HS-27A (cell line): ENCODE measurements at places on chromosomes 1 and 21.

DNA sequence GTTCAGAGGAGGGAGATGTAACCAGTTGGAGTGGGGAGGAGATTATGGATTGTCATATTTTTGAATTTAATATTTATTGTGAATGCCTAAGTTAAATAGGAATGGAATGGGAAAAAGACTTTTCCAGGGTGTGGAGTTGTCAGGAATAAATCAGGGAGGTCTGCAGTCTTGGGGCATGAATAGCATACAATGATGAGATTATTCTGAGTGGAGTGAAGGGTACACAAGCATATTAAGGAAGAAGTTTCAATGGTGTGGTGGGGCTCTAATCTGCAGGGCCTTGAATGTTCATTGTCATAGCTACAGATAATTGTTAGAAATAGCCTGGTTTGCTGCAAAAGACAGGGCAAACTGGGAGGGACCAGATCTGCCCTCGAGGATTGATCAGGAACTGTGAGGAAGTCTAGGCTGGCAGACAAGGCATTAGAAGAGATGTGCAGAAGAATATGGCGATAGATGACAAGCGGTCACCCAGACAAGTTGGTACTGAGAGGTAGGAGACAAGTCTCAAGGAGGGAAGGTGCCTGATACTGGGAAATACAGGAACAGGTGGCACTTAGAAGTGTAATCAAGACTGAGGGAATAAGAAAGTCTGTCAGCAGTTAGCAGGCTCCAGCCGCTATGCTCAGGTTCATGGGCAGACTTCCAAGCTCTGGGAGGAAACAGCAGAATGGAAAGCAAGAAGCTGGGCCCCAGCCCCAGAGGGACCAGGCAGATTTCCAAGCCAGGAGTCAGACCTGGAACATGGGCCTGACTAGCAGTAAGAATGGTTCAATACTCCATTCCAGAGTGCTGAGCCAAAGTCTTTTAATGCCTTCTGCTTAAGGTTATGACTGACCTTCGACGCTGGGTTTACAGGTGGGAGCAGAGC lies 20.9 kb upstream of the RGL1 start:
- no peak for DNase-seq

GRCh38 chr1:235885655-235886262 lies 19.1 kb upstream of the LYST start:
- no peak for DNase-seq

DNA sequence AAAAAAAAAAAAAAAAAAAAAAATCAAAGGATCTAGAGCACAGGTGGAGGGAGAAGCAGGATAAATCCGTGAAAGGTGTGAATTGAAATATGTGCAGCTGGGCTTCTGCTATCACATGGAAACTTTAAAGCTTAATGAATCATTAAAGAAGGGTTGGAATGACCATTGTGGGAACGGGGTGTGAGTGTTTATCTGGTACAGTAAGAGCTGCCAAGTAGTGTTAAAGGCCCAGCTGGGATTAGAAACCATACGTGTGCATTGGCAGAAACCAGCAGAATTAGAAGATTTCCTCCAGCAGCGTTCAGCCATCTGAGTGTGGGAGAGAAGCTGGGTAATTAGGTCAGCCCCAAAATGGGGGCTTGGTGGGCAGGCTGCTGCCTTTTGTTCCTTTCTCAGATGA lies 13.5 kb downstream of the FALEC start:
- DNase-seq = no peak

- DNase-seq = peak; percentile 12
These were observed 274.5 kb downstream of the CTH start for GRCh38 chr1:70685300-70686286.

DNA sequence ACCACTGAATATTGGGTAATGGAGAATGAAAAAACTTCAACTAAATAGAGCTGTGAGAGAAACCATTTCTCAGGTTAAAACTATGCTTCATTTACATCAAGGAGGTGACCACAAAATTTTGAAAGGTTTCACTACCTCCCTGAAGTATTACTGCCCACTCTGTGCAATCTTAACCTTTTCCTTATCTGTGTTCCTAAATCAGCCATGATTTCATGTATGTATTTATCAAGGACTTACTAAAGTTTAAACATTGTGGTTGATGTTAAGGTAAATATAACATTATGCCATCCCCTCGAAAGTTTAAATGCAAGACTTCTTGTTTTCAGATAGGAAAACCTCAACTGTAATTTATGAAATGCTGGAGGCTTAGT lies 84.4 kb downstream of the CLEC20A start:
- DNase-seq = no peak

GRCh38 chr1:9013819-9014218 lies 12.4 kb downstream of the SLC2A7 start:
- DNase-seq = no peak

DNA sequence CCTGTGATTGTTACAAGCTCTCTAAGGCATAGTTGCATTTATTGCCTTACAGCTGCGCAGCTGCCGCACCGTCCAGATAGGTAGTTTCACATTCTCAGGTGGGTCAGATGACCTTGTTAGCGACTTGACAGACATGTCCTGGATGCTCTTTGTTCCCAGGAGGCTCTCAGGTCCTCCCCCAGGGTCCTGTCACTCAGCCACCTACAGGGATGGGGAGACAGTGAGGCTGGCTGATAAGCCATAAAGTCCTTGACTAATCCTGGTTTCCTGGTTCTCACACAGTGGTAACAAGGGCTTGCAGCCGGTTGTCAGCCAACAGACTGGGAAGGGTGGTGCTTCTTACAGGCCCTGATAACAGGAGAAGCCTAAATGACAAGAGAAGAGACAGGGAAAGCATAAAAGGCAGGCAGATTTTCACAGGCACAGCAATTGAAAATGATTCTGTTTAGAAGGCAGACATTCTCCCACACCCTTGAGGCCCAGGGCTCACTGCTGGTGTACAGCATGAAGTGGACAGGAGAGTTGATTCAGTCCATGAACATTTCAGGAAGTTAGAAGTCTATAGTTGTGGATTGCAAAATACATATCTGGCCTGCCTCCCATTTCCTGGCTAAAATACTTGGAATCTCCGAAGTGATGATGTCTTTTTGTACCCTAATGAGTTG lies 2.9 kb downstream of the ARF1 start:
- DNase-seq = no peak
